ENCODE measurements at places on chromosomes 3 and 15. TPM values are rescaled to one million over a fixed set of nuclear protein-coding genes. Genes with fewer than 3 reads are reported as not detected.

- DNase-seq = no peak
- no peaks in the 10 kb centered on the region for H3K27me3 ChIP-seq
- no peaks in the 10 kb centered on the region for H3K4me1 ChIP-seq
- peaks cover 3% of the 10 kb centered on the region for H3K36me3 ChIP-seq
- H3K27ac ChIP-seq = no peak overlapping the region
Observed at GRCh38 chr3:125573216-125573615, 22.1 kb downstream of the OSBPL11 start.

GRCh38 chr3:184683900-184684560, 27.8 kb downstream of the MAGEF1 start:
- H3K36me3 ChIP-seq = no peaks in the 10 kb centered on the region
- DNase-seq = no peak
- no peaks in the 10 kb centered on the region for H3K4me1 ChIP-seq
- no peak overlapping the region for H3K4me3 ChIP-seq
- H3K27ac ChIP-seq = no peak overlapping the region

STRIT1 gene
- total RNA-seq = not detected

DNA sequence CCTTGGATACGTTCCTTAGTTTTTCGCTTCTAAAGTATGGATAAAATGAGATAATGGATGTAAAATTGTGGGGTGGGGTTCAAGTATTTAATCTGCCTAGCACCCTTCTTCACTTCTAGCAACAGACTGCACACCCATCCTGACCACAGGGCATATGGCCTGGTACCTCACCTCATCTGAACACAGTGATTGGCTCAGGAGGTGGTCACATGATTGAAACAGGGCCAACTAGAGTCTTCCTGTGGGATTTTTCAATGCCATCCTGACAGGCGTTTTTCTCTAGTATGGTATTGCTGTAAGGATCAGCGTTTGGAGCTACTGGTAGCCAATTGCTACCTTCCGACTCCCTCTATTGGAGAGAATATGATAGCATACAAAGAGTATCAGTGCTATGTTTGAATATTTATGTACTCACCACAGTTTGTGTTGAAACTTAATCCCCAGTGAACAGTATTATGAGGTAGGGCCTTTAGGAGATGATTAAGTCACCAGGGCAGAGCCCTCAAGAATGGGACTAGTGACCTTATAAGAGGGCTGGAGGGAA, 172.2 kb downstream of the PPM1L start:
- H3K4me1 ChIP-seq = no peaks in the 10 kb centered on the region
- no peak overlapping the region for H3K4me3 ChIP-seq
- H3K27ac ChIP-seq = no peak overlapping the region
- no peaks in the 10 kb centered on the region for H3K36me3 ChIP-seq
- no peaks in the 10 kb centered on the region for H3K27me3 ChIP-seq

DNA sequence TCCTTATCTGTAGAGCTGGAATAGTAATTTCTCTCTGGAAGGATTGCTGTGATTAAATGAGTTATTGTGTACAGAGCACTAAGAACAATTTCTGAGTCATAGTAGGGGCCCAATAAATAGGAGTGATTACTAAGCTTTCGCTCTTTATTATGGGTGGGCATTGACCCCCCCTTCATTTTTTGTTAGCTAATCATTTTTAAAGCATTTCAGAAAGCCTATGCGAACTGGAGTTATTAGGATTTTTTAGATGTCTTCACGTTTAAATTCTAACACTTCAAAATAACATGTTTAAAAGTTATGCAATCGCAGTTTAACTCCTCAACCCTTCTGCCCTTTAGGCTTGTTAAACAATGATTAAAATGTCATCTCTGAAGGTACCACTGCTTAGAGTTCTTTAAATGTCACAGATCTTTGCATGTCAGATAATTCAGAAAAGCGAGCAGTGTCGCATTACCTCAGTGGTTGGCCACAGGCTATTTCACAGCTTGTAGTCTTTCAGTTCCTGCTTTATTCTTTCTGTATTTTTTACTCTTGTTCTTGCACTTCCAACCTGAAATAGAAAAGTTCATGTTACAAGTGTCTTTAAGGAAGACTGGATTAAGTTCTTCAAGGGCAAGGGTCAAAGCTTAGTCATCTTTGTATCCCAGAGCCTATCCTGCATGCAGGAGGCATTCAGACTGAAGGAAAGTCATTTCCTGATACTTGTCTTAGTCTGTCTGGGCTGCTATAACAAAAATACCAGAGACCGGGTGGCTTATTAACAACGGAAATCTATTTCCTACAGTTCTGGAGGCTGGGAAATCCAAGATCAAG, 102.9 kb downstream of the FNDC3B start:
- H3K27me3 ChIP-seq = no peaks in the 10 kb centered on the region
- H3K4me3 ChIP-seq = no peak overlapping the region
- H3K36me3 ChIP-seq = no peaks in the 10 kb centered on the region
- peaks cover 8% of the 10 kb centered on the region for H3K4me1 ChIP-seq

DNA sequence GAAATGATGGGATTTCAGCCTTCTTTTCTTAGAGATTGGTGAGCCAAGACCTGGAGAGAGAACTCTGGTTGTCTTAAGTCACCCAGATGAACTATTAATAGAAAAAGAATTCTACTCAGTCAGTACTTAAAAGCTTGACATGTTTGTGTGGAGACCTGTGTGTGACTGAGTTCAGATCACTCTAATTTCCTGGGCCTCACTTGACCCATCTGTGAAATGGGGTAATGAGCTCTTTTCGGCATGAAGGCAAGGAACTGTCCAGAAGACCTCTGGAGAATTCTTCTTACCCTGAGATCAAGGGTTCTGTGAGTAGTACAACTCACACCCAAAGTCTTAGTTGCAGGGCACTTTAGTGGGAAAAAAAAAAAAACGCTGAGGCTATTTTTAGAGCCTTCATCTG, 92.9 kb downstream of the LPP start:
- no peaks in the 10 kb centered on the region for H3K27me3 ChIP-seq
- no peak for DNase-seq
- no peak overlapping the region for H3K4me3 ChIP-seq
- peaks cover 6% of the 10 kb centered on the region for H3K4me1 ChIP-seq

- no peak overlapping the region for H3K27ac ChIP-seq
- H3K4me1 ChIP-seq = no peaks in the 10 kb centered on the region
- no peak overlapping the region for H3K4me3 ChIP-seq
- no peaks in the 10 kb centered on the region for H3K36me3 ChIP-seq
- H3K27me3 ChIP-seq = no peaks in the 10 kb centered on the region
- no peak for DNase-seq
Observed at GRCh38 chr15:72888211-72888610, 104.7 kb upstream of the ADPGK start.

LRRC31 gene
- not detected for total RNA-seq

RNF7 gene
- total RNA-seq = 76.3 TPM

- H3K4me3 ChIP-seq = no peak overlapping the region
- H3K27ac ChIP-seq = no peak overlapping the region
- no peaks in the 10 kb centered on the region for H3K27me3 ChIP-seq
- peaks cover 2% of the 10 kb centered on the region for H3K4me1 ChIP-seq
- H3K36me3 ChIP-seq = peaks cover 2% of the 10 kb centered on the region
Observed at GRCh38 chr3:43455233-43455632, 166.6 kb downstream of the ANO10 start.
